CD4-positive, alpha-beta memory T cell (primary cell): ENCODE measurements at places on chromosomes 2 and 18. TPM values are rescaled to one million over a fixed set of nuclear protein-coding genes. Genes with fewer than 3 reads are reported as not detected.
A peak's percentile ranks its signal among the peaks of the same experiment; 100 is the strongest.

Gene SLC8A1
- total RNA-seq = 0.79 TPM

Gene CCDC138
- total RNA-seq = 4.2 TPM

Gene SERPINB12
- total RNA-seq = not detected

Gene NTSR2
- total RNA-seq = not detected

Gene TMBIM1
- total RNA-seq = 140 TPM

Gene RASGRP3
- total RNA-seq = 2.2 TPM

Gene ONECUT2
- total RNA-seq = not detected

Gene GCFC2
- 22.9 TPM for total RNA-seq

Gene OTOS
- not detected for total RNA-seq

DNA sequence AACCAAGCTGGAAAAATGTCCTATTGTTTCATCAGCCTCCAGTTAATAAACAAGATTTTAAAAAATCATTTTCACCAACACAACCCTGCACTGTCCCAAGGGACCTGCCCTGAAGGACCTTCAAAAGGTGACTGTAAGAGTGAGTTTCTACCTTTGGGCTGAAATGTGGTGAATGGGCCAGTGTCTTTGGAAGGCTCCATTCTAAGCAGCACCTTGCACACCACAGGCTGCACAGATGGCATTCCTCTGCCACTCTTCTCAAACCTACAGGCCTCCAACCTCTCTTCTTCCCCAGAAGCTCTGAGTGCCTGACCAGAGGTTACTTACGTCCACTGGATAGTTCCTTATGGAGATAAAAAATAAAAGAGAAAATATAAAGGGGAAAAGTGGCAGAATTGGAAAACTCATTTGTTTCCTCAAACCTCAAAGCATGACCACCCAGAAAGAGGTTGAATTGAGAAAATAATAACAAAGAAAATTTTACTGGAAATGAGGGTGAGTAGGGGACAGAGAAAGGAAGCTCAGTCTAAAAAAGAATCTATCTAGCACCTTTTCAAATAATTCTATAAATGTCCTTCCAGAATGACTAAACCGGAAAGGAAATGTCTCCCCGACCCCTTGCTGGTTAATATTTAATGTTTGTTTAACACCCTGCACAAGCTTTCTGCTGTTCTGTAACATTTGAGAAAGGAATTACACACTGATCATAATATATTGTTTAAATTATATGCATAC is 175.7 kb downstream of the METTL4 start:
- DNase-seq = no peak

GRCh38 chr2:207054521-207054920 is 111.2 kb downstream of the KLF7 start:
- DNase-seq = no peak

- no peak for DNase-seq
Measured at GRCh38 chr2:53437371-53437770, 330.2 kb upstream of the CHAC2 start.

- DNase-seq = no peak
Measured at GRCh38 chr2:79702905-79703304, 190.1 kb downstream of the CTNNA2 start.

DNA sequence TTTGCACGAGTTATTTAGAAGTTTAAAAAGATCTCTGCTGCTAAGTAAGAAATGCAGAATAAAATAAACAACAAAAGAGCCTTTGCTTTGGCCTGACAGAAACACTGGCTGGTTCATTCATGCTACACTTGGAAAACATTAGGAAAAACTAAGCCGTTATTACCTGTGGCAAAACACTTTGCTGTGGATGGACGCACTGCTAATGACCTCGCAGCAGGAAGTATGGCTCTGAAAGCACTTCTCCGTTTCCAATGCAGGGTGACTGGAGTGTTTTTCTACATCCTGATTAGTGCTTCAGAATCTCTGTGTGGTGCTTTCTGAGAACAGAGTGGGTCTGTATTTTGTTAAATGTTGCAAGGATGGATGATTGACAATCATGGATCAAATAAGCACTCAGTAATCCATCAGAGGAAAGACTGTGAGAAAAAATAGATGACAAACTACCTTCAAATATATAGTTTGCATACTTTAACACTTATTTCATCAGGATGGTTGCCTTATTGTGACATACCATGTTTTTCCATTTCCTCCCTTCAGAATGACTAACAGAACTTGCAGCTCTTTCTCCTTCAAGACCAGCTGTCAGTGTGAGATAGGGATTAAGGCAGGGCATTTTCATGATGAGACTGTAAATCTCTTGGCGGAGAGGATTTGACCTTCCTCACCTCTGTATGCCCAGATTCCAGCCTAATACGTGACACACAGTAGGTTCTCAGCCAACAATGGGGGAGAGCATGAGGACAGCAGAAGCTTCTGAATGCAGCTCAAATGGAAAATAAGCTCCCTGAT is 38.0 kb downstream of the LINC00305 start:
- no peak for DNase-seq

- DNase-seq = no peak
Measured at GRCh38 chr2:205680903-205681302, 1.4 kb upstream of the NRP2 start.

DNA sequence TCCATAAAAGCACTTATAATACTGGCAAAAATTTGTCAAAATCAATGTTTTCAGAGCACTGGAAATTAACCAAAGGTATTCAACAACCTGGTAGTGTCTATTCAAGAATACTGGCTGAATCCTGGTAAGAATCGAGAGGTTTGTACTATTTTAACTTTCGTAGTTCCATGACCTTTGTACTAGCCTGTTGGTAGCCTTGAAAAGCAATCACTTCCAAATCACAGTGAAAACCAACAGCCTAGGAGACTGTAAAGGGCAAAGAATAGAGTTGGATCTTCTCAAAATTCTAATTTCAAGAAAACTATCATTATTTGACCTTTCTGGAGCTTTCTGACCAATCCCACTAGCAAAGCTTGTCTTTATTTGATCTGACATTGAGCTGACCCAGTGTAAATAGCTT is 64.8 kb upstream of the CCDC178 start:
- DNase-seq = no peak

- no peak for DNase-seq
Measured at GRCh38 chr2:165277295-165277694, 38.1 kb downstream of the SCN2A start.

DNA sequence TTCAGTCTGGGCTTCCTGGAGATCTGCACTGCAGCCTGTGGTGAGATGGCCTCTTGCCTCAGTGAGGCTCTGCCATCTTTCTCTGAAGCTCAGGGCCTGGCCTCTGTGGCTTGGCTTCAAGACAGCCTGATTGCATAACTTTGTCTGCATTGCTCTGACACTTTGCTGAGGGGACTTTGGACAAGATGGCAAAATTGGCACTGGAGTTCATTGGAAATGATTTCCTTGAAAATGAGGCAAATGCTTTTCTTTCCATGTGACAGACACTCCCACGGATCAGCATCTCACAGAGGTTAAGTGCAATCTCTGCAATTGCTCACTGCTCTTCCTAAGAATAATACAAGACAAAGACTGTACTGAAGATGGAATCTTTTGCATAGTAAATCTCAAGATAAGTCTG is 166.8 kb downstream of the KCNS3 start:
- DNase-seq = no peak

DNA sequence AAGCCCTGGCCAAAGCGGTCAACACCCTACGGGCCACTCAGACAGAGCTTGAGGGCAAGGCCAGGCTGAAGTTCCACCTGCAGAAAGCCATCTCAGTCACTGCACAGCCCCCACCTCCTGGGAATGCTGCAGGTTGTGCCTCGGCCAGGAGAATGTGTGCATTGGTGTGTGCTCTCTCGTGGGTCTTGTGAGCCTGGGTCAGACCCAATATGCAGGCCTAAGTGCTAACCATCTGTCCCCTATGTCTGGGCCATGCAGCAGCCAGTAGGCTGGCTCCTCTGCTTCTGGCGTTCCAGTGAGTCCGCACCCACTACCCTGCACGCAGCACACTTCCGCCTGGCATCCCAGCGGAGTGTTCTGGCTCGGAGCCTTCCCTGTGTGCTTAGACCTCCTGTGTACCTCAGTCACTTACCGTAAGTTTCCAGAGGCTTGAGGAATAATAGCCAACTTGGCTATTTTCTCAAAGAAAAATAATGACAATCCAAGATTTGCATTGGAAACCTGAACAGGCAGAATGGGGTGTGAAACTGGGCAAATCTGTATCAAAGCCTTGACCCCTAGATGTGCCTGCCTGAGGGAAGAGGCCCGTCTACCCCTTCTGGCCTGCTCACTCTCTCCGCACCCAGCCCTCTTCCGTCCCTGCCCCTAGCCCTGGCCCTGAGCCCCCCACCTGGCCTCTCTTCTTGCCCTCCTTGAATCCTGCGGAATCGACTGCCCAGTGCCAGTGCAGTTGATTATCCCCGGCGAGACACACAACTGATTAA is 7.2 kb downstream of the SIX3 start:
- DNase-seq = no peak

DNA sequence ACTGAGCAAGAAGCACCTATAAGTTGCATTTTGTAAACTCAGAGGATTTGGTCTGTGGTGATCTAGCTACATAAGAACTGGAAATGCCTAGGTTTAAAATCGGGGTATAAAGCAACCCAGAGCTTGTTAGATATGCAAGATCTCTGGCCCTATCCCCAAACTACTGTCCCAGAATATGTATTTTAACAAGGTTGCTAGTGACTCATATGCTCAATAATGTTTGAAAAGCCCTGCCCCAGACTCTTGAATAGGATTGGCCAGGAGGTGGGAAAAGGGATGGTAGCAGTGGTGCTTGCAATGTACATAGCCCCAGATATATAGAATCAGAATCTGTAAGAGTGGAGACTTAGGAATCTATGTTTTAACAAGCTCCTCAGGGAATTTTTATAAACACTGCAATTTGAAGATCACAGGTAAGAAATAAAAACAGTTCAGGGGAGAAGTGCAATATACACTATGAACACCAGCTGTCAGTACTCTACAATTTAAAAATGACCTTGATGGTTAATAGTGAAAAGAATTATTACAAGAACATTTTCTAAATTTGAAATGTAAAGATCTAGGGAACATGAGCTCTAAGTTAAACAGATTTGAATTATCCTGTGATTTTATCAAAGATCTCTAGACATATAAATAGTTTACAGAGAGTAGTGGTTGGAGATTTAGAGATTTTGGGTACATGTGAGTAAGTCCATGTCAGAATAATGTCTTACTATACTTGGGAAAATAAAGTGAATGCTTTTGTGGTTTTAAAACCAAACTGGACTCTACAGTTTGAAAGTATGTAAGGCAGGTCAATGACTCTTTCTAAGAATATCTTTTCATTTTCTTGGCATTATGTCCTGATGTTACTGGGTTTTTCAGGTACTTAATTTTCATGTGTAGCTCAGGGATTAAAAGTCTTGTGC is 7.7 kb upstream of the MMADHC start:
- no peak for DNase-seq

- no peak for DNase-seq
Measured at GRCh38 chr2:241506793-241507429, 1.5 kb downstream of the STK25 start.

DNA sequence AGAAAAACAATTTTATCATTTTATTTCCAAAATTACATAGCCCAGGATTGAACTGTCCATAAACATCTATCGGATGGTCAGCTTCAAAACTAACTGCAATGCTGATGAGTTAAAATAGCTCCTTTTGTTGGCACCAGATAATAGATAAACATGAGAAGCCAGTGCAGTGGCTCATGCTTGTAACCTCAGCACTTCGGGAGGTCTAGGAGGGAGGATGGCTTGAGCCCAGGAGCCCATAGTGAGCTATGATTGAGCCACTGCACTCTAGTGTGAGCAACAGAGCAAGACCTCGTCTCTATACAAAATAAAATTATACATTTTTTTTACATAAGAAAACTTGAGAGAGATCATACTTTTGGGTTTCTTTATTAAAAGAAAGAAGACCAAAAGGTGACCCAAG is 34.6 kb upstream of the IMPA2 start:
- no peak for DNase-seq

- DNase-seq = no peak
Measured at GRCh38 chr2:239118264-239118663, 270.4 kb downstream of the TWIST2 start.

GRCh38 chr2:105655244-105655643 is 89.5 kb upstream of the NCK2 start:
- DNase-seq = no peak

- no peak for DNase-seq
Measured at GRCh38 chr2:111145103-111145760, 24.5 kb downstream of the BCL2L11 start.

DNA sequence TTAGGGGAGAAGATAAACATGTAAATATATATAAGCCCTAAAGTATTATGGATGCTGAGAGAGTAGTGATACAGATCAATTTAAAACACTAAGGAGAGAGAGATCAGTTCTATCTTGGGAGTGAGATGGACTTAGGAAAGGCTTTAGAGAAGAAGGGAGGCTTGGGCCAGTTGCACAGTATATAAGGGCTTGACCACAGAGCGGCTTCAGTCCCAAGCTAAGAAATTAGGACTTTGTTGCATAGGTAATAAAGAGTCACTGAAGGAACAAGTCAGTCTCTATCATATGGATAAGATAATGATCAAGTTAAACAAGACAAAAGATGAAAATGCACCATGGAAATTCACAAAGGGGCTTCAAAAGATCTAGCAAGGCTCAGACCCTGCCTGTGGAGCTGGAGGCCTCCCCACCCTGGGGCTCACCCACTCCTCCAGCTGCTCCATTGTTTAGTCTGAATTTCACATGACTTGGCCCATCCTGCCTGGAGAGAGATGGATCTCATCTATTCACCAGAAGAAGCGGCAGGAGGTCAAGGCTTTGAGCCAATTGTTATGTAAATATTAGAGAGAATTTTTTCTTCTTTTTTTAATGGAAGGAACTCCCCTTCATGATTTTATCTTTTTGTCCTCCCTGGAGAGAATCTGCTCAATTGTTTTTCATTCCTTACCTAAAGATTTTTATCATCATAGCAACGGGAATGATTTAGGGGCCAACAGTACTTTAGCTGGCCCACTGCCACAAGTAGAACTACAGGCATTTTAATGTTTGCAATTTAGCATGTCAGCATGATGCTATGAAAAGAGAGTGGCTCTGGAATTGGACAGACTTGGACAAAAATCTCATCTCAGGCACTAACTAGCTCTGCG is 44.0 kb downstream of the GYPC start:
- DNase-seq = no peak

- DNase-seq = no peak
Measured at GRCh38 chr18:39962546-39962945, 1992.5 kb upstream of the PIK3C3 start.

- no peak for DNase-seq
Measured at GRCh38 chr2:159584796-159585195, 31.6 kb downstream of the BAZ2B start.

- DNase-seq = no peak
Measured at GRCh38 chr2:234679301-234679740, 182.4 kb upstream of the ARL4C start.

GRCh38 chr18:58095655-58096054 is 51.6 kb downstream of the NEDD4L start:
- no peak for DNase-seq

- no peak for DNase-seq
Measured at GRCh38 chr2:168742258-168742932, 60.0 kb upstream of the NOSTRIN start.

GRCh38 chr18:80154293-80154692 is 45.2 kb downstream of the ADNP2 start:
- peak; percentile 24 for DNase-seq

GRCh38 chr2:67802291-67802690 is 260.5 kb downstream of the C1D start:
- DNase-seq = no peak

GRCh38 chr2:222424276-222424728 is at the start of gene SGPP2:
SGPP2 (plus strand) TSS chr2:222424543; CDS start chr2:222424603, 60 bp downstream.
- DNase-seq = peak; percentile 44
